ENCODE measurements at places on chromosomes 6 and 20.

GRCh38 chr6:79737172-79737571 is 106.0 kb downstream of the SH3BGRL2 start:
- no peak for DNase-seq

GRCh38 chr6:12009180-12009685 is 2.9 kb upstream of the HIVEP1 start:
- peak; percentile 36 for DNase-seq

- no peak for DNase-seq
These were observed 202.0 kb upstream of the RAB32 start for GRCh38 chr6:146341493-146342230.

DNA sequence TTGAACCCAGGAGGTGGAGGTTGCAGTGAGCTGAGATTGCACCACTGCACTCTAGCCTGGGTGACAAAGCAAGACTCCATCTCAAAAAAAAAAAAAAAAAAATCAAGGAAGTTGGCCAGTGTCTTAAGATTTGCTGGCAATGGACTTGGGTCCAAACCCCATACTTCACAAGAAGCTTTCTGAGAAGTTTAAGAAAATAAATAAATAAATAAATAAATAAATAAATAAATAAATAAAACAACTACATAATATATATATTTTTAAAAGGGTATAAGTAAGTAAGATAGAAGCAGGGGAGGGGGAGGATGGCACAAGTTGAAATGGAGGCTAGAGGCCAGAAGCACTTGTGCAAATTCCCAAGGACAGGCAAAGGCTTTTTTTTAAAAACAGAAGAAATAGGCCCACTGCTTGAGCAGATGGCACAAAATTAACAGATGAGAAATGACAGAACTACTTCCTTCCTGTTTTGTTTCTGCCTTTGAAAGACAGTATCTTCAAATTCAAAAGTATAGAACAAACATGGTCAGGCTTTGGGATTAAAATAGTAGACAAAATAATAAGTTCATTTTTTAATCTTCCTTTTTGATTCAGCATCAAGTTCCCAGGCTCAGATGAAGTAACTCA is 287.7 kb downstream of the ALDH8A1 start:
- DNase-seq = no peak

GRCh38 chr6:140276133-140276532 is 901.7 kb upstream of the CITED2 start:
- DNase-seq = no peak

- no peak for DNase-seq
These were observed 12.3 kb downstream of the MAP3K7 start for GRCh38 chr6:90574610-90575009.

GRCh38 chr6:12258591-12259075 is 31.5 kb upstream of the EDN1 start:
- DNase-seq = no peak

DNA sequence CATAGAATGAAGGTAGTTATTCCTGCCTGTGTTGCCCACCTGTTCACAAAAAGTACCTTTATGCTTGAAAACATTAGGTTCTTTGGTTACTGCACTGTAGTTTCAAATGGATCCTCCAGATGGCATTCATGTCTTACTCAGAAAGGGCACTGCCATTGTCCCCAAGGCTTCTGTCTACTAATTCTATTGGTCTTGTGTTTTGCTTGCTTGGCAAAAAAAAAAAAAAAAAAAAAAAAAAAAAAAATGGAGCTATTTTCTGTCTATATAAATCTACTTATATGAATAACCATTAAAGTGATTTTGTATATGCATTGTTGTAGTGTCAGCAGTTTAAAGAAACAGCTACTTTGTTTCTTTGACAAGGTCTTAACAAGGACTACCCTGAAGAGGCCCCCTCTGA is 12.7 kb upstream of the EFHC1 start:
- DNase-seq = peak; percentile 64

DNA sequence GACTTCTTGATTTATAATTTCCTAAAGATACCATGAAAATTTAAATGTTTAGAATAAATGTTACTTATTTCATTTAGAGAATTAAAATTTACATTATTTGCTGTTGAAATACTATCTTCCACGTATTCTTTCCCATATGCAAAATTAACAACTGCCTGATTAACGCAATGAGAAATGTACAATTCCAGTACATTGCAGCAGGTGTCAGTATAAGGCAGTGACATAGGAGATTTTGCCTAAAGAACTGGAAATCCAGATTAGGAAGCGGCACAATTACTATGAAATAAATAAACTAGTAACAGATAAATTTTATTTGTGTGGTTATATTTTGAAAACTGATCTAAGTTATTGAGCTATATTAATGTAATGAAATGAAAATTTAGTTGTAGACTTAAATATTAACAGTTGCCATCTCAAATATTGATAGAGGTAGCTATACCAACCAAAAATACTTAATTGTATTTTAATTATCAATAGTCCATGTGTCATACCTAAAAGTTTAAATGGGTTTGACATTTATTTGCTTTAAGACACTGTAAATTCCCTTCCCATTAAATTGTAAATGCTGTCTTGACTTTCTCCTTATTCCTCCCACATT is 300.2 kb downstream of the UTRN start:
- no peak for DNase-seq

- no peak for DNase-seq
These were observed 210.0 kb upstream of the CST7 start for GRCh38 chr20:24738981-24739633.

GRCh38 chr6:119586250-119586882 is 236.8 kb upstream of the MAN1A1 start:
- DNase-seq = no peak

DNA sequence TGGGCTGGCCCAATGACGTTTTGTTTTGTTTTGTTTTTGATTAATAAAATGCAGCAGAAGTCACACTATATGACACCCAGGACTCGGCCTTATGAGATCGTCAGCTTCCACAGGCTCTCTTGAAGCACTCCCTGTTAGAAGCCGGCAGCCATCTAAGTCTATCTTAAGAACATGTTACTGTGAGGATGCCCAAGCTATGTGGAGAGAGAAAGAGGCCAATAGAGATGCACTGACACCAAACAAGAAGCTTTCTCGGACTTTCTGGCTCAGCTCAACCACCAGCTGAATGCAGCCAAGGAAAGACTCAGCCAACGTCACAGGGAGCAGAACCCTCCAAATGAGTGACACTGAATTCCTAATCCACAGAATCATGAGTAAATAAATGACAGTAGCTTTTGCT is 14.0 kb downstream of the SGK1 start:
- no peak for DNase-seq

DNA sequence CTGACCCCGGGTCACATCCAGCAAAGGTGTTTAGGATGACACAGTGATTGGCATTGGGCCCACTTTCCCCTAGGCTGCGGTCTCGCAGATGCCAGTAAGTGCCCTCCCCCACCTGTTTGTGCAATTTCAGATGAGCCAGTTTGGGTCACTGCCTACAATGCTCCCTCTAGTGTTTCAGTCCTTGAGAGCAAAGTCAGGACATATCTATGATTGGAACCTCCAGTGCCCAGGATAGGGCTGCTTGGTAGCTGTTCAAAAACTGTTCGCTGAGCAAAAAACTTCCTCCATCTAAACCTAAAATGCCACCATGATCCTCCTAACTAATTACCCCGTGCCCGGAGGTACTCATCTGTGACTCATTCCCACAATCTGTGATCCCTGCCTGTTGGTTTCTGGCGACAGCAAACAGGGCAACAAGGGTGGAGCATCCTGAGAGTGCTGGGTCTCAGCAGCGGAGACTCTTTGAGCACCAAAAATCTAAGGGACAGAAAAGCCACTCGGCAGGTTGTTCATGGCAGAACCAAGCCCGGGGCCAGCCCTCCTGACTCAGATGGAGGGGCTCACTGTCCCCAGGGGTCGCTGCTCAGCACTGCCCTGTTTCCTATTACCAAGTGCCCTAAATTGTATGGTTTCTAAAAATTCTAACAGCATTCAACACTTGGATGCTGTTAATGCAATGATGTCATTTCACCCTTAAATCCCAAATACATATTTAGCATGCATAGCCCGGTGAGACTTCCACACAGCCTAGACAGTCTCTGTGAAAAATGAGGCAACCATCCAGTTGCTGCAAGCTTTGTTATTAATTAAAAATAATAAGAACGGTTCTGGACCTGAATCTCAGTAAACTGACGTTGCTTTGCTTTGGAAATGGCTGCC is 5.0 kb downstream of the VSX1 start:
- DNase-seq = peak; percentile 15

DNA sequence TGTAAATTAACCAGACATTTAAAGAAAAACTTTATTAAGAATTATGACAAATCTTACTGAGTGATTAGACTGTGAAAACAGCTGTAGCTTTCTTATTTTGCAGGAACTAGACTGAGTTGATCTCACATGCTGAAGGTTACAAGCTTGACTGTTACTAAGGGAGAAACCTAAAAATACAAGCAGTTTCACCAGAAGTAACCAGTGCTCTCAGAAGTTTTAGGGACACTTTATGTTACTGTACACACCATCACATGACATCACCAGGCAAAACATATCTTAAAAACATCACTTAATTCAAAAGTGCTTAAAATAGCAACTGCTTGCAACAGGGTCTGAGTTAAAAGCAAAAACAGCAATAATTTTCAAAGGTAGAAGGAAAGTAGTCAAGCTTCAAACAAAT is 5.4 kb downstream of the FBXO30 start:
- peak; percentile 59 for DNase-seq

GRCh38 chr6:7114744-7115458 is 7.1 kb downstream of the RREB1 start:
- DNase-seq = no peak

DNA sequence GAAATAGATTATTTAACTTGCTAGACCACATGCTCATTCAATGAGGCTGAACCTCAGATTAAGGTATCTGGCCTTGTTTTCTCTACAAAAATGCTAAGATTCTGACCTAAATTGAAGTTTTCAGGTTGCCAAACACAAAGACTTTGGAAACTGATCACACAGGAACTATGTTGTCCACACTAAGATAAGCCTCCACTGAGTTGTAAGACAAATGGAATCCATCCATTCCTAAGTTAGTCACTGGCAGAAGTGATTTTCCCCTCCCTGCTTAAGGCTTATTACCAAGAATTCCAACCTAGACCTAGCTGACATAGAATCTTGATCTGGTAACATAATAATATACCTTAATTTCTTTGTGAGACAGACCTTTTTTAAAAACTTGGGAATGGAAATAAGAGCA is 608.1 kb downstream of the TENT5A start:
- DNase-seq = no peak

DNA sequence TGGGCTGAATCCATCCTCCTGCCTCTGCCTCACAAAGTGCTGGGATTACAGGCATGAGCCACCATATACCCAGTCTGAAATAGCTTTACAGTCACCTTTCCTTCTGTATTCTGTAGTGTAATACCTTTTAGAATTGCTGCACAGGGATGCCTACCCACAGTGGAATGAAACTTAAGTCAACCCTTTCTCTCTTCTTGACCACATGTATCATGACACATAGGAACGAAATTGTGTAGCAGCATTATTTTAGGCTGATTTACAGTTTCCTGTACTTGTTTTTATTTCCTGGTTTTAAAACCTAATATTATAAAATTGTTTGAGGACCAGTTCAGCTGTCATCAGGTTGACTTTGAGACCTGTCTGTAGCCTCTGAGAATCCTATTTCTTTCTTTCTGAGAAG is 297.8 kb downstream of the ZFAND3 start:
- DNase-seq = no peak

GRCh38 chr20:36599912-36600345 is 5.7 kb upstream of the RAB5IF start:
- DNase-seq = no peak

- no peak for DNase-seq
These were observed 311.0 kb upstream of the RGS17 start for GRCh38 chr6:153442096-153442495.

- no peak for DNase-seq
These were observed 77.3 kb downstream of the CHD6 start for GRCh38 chr20:41540918-41541317.

GRCh38 chr20:5118220-5119142 is 1.3 kb downstream of the PCNA start:
- DNase-seq = no peak

GRCh38 chr6:116536216-116536621 is 9.3 kb downstream of the TRAPPC3L start:
- DNase-seq = peak; percentile 71

DNA sequence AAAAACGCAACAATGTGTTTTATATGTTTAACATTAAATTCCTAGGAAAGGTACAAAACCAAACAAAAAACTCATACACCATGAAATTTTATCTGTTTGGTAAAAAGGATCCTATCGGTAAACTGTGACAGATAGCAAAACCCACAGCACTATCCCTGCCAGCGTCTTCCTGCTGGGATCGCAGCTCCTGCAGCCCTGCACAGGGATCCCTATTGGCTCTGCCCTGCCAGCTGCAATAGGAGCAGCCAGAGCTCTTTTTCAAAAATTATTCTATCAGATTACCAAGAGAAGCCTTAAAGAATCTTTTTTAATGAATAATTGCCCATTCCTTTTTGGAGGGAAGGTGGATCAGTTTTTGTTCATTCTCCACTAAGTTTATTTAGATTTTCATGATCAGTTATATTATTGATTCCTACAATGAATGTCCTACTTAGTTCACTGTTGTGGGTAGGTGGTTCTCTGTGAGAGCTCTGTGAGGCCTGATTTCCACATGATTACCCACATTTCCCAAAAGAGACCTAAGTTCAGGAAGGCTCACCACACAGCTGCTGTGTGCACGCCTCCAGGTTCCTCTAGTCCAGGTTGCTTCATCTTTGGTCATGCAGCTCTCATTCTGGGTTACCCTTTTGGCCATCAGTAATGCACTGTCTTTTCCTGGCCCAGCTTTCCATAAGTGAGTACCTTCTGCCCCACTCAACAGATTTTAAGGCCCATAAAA is 293.8 kb downstream of the FRK start:
- DNase-seq = no peak

- no peak for DNase-seq
These were observed 38.4 kb downstream of the LCA5 start for GRCh38 chr6:79498842-79499241.

GRCh38 chr20:60258255-60258863 is 300.1 kb downstream of the CDH26 start:
- DNase-seq = no peak

All from hematopoietic multipotent progenitor cell treated with erythropoietin and hydrocortisone succinate and interleukin-3 and kit ligand, for 17 days (in vitro differentiated cells).